ENCODE measurements at places on chromosomes 2 and 18.
A peak's percentile ranks its signal among the peaks of the same experiment; 100 is the strongest.

DNA sequence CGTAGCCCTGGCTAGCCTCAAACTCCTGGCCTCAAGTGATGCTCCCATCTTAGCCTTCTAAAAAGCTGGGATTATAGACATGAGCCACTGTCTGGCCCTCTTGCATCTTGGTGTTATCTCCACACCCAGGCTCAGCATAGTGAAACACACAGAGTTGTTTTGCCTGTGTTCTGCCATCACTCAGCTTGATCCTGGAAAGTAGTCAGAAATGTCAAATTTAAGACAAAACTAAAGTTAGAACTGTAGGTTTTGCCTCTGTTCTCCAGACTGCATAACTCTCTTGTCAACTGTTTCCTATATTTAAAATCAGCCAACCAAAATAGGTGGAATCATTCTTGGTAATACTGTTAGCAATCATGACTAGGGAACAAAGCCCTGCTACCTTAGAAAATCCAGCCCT is 72.1 kb upstream of the GULP1 start:
- DNase-seq, result no peak

DNA sequence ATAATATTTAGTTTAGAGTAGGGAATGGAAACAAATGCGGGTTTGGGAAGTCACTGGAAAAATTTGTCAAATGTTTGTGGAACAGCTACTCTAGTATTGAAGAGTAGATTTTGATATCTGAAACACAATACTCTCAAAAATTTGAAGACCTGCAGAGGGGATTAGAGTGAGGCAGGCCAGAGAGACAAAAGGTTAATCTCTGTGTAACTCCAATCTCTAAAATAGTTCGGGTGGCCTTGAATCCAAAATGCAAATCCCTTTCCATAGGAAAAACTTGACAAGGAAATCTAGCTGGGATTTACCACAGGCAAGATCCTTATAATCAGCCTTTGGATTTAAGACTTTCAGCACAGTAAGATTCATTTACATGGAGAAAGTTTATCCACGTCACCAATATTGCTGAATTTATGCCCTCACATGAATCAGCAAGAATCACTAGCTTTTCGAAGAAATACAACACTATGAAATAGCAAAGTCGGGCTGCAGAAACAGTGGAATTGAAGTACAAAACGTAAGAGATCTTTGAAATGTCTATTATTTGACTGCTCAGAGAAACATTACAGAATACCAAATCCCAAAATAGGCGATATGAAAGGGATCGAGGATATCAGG is 423.7 kb upstream of the ZNF804A start:
- DNase-seq, result no peak

DNA sequence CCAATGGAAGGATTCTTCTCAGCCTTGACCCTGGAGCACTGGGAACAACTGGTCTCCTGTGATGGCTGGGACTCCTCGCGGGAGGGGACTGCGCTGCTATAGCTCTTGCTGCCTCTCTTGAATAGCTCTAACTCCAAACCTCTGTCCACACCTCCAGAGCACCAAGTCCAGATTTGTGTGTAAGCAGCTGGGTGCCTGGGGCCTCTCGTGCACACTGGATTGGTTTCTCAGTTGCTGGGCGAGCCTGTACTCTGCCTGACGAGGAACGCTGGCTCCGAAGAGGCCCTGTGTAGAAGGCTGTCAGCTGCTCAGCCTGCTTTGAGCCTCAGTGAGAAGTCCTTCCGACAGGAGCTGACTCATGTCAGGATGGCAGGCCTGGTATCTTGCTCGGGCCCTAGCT is 28.8 kb downstream of the LIPG start:
- peak; percentile 85 for DNase-seq

DNA sequence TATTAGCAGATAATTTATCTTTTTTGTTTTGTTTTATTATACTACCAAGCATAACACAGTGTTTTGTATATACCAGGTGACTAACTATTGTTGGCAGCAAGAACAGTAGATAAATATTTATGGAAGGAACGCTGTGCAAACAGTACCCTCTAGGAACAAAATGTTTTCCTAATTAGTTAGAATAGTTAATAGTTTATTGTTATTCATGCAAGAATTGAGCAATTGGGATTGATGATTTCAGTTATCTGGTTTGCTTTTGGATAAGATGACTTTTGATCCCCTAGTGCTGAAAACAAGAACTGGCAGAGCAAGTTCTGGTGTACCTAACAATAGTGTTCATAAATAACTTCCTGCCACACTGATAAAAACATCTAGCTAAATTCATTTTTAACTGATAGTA is 323.3 kb downstream of the TGIF1 start:
- no peak for DNase-seq

GRCh38 chr2:128362889-128363228 is 44.2 kb upstream of the HS6ST1 start:
- peak; percentile 85 for DNase-seq

- no peak for DNase-seq
Observed at GRCh38 chr2:73850009-73850408, 21.2 kb downstream of the STAMBP start.

DNA sequence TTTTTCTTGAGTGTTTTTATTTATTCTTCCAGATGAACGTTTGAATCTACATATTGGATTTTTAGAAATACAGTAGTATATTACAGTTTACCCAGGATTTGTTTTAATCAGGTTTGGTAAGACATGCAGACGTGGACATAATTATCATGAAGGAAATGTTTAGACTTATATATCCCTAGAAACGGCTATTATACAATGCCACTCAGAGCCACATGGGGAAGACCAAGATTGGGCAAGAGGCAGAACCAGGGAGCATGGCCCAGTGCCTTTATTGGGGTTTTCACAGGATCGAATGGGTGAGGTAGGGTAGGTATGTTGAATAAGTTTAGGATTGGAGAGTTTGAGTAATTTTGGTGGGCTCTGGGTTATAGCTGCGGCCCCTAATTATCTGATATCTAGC is 212.2 kb downstream of the CAMKMT start:
- no peak for DNase-seq

GRCh38 chr18:30376515-30376914 is 666.0 kb downstream of the DSC3 start:
- no peak for DNase-seq

GRCh38 chr2:80407377-80407776 is 102.8 kb upstream of the LRRTM1 start:
- no peak for DNase-seq

- DNase-seq, result no peak
Observed at GRCh38 chr2:239040152-239040761, 192.4 kb downstream of the TWIST2 start.

GRCh38 chr18:23563377-23564043 is 22.8 kb downstream of the NPC1 start:
- DNase-seq, result no peak

DNA sequence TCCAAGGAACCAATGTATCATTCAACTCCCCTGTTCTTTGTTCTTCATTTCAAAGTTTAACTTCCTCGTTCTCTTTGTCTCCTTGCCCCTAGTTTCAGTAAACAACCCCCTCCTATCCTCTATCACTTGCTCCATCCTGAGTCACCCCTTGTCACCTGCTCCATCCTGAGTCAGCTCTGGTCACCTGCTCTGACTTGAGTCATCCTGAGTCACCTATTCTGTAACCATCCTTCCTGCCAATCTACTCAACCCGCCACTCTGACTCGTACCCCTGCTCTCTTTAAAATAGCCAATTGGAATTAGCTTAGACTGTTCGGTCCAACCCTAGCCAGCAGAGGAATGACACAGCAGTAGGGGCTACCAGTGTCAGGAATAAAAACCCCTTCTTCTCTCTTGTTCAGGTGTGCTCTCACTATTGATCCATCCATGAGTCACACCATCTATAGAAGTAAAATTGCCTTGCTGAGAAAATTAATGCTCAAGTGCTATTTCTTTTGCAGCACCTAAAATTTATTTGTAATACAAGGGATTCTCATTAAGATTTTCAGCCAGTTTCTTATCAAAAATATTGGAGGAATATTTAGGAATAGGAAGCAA is 326.8 kb downstream of the AKAIN1 start:
- no peak for DNase-seq

DNA sequence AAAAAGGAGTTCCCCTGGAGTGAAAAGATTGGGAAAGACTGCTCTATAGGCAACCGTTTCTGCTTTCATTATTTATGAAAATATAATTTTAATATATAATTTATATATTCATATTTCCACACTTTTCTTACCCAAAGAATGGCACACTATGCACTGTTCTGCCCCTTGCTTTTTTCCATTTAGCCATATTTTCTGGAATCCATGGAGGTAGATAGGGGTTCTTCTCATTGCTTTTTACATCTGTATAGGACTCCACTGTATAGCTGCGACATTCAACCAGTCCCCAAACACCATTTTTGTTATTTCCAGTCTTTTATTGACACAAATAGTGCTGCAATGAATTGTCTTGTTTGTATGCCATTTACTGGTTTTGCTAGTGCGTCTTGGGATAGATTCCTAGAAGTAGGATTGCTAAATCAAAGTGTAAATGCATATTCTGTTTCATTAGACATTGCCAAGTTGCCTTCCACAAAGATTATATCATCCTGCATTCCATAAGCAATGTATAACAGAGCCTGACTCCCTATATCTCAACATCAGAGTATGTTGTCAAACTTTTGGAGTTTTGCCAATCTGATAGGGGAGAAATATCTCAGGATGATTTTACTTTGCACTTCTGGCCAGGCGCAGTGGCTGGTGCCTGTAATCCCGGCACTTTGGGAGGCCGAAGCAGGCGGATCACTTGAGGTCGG is 26.6 kb upstream of the TCF7L1 start:
- no peak for DNase-seq

DNA sequence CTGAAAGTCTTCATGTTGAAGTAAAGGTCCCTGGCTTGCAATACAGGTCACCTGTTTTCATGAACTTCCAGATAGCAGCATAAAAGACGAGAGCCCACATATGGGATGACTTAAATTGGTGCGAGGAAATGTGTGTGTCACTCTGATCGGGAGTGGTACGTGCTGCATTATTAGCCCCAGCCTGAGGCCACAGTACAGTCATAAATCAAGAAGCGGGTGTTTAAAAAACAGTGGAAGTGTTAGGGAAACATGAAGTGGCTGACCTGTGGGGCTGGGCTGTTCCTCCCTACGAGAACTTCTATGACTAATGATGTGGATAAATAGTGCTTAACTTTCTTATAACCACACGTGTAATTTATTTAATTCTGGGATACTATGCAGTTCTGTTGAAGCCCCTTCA is 24.4 kb downstream of the RDH14 start:
- no peak for DNase-seq

DNA sequence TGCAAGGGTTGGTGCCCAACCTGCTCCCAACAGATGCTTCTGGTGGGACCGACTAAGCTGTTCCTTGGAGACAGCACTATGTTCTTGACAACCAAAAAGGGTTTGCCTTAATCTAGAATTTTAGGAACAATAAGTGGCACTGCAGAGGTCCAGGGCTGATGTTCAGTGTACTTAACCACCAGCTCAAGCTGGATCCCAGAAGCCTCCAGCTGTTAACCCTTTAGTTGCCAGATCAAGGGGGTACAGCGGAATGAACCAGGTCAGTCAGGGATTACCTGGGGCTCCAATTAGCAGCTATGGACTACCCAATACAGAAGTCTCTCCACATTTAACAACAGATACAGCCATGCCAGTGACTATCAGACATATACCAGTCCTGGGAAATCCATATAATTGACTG is 3.5 kb downstream of the GPR75 start:
- DNase-seq, result no peak

DNA sequence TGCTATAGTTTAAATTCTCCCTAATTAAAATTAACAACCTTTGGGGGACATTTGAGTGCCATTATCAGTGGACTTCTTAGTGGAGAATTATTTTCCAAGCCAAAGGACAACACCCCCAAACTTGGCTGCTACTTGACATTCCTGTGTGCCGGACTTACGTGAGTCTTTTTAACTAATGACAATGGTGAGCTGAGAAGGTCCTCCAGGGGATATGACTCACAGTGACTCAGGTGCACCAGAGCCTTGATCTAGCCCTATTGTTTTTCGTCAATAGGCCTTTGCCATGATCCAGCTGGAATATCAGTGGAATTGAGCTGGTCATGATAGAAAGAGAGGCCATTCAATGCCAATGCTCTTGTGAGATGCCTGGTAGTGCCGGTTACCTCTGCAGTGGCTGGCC is 118.1 kb upstream of the CXCR4 start:
- DNase-seq, result no peak

GRCh38 chr18:9017167-9017904 is 85.2 kb upstream of the NDUFV2 start:
- no peak for DNase-seq

DNA sequence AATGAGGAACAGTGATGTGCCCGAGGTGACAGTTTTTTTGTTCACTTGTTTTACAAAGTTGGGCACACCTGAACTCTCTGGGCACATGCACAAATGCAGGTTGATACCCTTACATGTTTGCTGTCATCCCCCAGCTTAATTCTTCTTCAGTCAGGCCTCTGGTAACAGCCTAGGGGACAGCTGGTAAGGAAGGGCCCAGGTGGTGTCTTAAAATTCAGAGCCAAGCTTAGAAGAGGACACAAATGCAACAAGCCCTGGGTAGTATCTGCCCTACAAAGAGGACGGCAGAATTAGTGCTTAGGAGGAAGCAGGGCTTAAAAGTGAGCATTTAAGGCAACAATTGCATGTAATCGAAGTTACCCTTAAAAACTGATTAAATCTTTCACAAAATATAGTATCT is 171.9 kb upstream of the ACAA2 start:
- DNase-seq, result no peak

DNA sequence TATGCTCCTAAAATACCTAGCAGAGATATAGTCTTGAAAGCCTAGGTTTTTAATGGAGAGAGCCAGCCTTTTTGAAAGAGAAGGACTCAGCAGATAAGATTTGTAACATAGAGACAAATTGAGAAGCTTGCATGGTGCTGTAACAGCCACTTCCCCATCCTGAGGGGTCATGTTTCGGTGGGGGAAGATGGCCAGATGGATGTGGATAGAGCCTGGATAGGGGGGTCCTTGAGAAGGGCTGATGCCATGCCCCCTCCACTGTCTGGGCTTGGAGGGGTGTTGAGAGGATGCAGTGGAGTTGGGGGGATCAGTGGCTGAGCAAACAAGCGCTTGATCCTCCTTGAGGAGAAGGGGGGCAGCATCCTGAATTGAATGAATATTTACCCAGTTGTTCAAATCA is 178.0 kb upstream of the HS6ST1 start:
- peak; percentile 65 for DNase-seq

- no peak for DNase-seq
Observed at GRCh38 chr18:60538891-60539290, 166.3 kb upstream of the MC4R start.

DNA sequence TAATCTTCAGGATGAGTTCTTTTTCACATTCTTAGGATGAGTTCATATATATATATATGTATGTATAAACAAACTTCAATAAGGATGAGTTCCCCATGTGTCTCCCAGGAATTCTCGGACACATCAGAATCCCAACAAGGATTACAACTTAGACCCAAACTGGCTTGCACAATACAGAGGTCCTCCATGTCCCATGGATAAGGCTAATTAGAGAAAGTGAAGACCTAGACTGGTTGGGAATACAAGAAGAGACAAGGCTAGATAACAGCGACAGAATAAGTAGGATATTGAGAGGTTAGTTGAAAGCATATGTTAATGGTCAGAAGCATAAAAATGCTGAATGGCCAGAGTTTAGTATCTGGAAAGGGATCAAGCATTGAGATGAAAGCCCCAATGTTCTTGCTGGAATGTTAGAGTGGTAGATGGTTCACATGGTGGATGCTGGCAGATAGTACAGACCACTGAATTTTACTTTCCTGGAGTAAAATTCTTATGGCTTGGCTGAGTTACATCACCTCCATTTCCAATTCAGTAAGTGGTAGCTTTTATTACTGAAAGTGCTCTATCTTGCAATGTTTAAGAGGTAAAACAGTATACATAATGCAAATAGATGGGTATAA is 154.9 kb upstream of the EPHA4 start:
- no peak for DNase-seq

- DNase-seq, result no peak
Observed at GRCh38 chr2:67792191-67792590, 270.6 kb downstream of the C1D start.

GRCh38 chr2:45269149-45269793 is 260.0 kb upstream of the SIX2 start:
- peak; percentile 35 for DNase-seq
